ENCODE measurements at places on chromosomes 5 and 9.
A peak's percentile ranks its signal among the peaks of the same experiment; 100 is the strongest.

- DNase-seq: no peak
Observed at GRCh38 chr5:65749221-65749844, 27.3 kb downstream of the NLN start.

- DNase-seq: peak; percentile 56
Observed at GRCh38 chr9:112174965-112175795, at the start of gene SUSD1. Gene SUSD1 (minus strand): TSS chr9:112175297. CDS start chr9:112175235, 62 bp downstream.

GRCh38 chr5:66647146-66647856 lies 51.1 kb downstream of the MAST4 start:
- peak; percentile 7 for DNase-seq

- no peak for DNase-seq
Observed at GRCh38 chr9:137030538-137031527, 1.1 kb downstream of the FUT7 start.

GRCh38 chr9:129576546-129577543 lies 44.1 kb downstream of the C9orf50 start:
- no peak for DNase-seq

GRCh38 chr5:126280846-126281245 lies 142.4 kb upstream of the GRAMD2B start:
- no peak for DNase-seq

DNA sequence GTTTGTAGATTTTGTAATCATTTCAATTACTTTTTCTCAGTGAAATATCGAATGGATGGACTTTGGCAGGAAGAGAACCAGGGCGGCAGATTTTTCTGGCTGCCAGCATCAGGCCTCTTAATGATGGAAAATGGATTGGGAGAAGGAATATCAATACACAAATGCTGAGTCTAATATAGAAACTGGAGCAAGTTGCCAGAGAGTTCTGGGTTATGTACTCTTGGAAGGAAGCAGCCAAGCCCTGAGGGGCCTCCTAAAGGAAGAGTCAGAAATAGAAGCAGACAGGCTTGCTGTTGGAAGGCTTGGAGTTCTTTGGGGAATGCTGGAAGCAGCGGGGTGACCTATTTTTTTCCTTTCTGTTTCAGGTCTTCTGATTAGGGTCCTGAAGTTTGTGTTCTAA lies 428.6 kb downstream of the DMAC1 start:
- DNase-seq: no peak

- DNase-seq: no peak
Observed at GRCh38 chr9:4131946-4132345, 167.9 kb downstream of the GLIS3 start.

DNA sequence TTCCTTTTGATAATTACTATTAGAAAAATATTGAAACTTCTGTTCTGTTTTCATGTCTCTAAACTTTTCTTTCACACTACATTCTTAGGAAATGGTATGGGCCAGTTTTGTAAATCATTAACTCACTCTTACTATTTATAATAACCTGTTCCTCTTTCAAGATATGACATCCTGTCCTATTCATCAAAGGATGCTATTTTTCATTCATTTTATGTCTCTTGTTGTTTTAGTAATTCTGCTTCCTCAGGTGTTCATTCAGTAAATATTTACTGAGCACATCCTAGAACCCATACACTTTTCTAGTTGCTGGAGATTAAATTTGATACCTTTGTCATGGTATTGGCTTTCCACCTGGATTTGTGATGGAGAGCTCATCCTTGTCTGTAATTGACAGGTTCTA lies 58.0 kb downstream of the GDA start:
- DNase-seq: no peak

- DNase-seq: no peak
Observed at GRCh38 chr5:4294878-4295277, 699.2 kb downstream of the IRX1 start.

GRCh38 chr9:22031655-22032411 lies 22.7 kb upstream of the CDKN2B start:
- no peak for DNase-seq

GRCh38 chr9:121997791-121998190 lies 95.3 kb downstream of the TTLL11 start:
- no peak for DNase-seq

DNA sequence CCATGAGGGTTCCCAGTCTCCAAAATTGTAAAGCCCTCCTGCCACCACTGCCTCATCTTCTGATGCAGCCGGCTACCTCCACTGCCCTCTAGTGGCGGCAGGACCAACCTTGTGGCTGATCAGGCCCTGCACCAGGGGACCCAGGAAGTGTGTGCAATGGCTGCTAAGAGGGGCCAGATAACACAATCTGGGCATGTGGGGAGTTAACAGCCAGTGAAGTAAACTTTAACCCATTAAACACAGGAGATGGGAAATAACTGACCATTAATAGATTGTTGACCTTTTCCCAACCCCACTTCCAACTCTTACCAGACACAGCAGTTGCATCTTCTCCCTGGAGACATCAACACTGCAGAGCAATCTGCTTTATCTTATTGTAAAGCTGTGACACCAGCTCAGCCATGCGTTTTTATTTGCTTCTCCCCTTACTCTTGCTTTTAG lies 63.3 kb downstream of the FREM1 start:
- DNase-seq: peak; percentile 32

- DNase-seq: no peak
Observed at GRCh38 chr9:80040457-80040856, 468.7 kb downstream of the TLE4 start.

GRCh38 chr5:107597803-107598202 lies 72.9 kb downstream of the EFNA5 start:
- no peak for DNase-seq

DNA sequence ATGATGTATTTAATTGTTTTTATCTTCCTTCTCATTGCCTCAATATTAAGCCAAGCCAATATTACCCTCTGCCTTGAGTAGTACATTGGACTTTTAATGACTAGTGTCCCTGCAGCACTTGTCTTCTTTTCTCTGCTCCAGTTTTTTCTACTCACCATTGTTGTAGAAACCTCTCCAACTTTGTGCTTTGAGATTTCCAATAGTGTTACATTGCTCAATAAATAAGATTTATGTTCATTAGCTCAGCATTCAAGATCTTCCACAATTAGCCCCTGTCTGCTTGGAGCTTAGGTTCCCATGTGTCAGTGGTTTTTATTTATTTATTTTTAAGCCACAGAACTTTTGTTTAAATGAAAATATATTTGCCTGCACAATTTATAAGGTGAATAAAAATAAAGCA lies 145.3 kb downstream of the ADGRV1 start:
- no peak for DNase-seq

- DNase-seq: no peak
Observed at GRCh38 chr9:29648132-29648531, 2074.9 kb upstream of the C9orf72 start.

DNA sequence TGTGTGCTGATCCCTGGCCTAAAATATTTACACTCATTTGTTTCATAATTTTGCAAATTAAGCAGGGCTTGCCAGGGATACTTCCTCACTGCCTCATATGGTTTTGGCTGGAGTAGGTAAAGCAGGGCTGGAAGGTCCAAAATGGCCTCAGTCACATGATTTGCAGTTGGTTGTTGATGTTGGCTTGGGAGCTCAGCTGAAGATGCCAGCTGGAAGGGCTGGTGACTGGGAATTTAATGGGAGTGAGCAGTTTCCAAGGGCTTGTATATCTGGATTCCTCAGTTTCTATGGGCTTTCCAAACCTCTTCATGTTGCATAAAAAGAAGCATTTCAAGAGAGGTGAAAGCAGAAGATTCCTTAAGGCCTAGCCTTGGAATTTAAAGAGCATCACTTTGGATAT lies 729.3 kb downstream of the CDH18 start:
- peak; percentile 11 for DNase-seq

DNA sequence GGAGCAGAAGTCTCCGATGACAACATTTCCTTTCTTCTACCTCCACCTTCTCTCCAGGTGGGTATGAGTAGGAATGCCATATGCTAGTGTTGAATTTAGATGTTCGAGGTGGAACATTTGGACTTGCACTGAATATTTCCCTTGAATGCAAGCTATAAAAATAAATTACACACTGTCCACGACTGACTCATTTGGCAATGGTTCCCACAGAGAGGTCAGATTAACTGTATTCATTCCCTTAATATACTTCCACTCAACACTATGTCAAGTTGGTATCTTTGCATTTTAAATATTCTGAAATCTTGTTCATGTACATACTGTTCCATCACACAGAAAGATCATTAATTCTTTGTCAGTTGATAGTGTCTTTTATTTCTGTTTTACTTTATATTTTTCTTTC lies 222.6 kb upstream of the PIK3R1 start:
- DNase-seq: no peak

DNA sequence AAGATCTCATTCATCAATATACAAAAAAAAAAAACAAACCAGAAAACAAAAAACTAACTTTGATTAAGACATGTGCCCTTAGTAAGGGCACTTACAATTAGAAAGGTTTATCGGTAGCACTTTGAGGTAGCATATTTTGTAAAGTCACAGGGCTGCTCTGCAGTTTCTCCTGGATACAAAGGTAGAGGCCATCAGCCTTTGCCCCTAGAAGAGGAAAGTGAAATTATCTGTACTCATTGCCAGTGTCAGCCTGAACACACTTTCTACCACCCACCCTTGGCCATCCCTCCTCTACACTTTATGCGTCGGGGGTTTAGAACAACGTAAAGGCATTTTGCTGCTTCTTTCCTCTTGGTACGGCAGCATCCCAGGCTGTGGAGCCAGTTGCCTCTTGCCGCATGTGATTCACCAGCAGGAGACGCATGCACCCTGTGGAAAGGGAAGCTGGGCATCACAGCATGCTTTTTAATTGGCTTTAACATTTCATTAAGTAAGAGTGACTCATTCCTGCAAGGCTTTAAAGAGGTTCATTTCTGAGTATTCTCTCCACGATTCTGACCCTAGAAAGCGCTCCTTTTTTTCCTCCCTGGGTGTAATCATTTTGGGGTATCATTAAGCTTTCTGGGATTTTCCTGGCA lies 84.6 kb downstream of the CEMIP2 start:
- no peak for DNase-seq

DNA sequence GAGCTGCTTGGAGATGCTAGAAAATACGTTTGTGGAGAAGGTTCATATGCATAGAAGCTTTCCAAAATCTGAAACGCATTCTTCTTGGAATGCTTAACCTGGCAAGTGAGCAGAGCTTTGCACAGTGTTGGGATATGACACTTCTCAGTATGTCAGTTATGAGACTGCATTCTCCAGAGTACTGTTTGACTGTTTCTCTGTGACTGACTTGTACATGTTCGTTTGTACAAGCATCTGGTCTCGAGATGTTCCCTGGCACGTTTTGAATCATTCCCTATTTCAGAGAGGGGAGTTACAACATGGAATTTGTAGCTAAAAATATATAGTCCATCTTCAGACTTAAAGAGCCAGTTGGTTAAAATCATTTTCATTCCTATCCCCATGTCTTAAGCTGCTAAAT lies 272.4 kb downstream of the ARRDC3 start:
- DNase-seq: no peak

GRCh38 chr9:34163434-34163833 lies 15.4 kb upstream of the UBAP1 start:
- no peak for DNase-seq

- no peak for DNase-seq
Observed at GRCh38 chr9:95962936-95963335, 87.4 kb downstream of the ERCC6L2 start.

DNA sequence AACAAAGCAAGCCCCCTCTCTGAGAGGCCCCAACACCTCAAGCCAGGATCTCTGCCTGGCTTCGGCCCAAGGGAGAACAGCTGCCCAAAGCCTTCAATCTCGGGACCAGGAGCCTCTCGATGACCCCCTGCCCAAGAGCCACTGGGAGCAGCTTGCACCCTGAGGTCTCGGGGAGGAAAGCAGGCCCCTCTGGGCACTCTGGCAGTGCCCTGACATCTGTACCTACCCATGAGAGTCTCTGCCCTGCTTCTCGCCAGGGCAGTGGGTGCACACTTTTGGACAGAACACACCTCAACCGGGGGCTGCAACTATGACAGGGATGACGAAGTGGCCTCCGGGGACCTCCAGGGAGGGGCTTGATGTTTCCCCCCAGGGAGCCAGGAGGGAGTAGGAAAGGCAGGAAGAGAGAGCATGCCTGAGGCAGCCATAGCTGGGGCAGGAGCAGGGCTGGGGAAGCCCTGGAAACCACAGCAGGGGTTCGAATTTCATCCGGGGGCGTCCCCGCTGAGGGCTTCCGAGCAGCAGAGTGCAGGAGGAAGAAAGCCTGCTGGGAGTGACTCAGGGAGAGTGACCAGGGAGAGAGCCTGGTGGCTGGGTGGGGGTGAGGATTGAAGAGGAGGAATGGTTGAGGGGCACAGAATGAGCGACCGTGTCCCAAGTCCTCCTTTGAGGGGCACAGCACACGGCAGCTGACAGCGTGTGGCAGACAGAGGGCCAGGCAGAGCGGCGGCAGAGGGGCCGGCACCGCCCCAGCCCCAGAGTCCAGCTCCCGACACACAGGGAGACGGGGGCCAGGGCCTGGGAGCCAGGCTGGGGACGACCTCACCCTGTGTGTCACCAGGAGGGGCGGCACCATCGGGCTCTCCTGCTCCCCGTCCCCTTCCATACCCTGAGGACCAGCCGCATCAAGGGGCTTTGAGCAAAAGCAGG lies 1.8 kb downstream of the LPCAT1 start:
- DNase-seq: no peak

GRCh38 chr5:69271376-69271775 lies 36.7 kb downstream of the CDK7 start:
- no peak for DNase-seq

DNA sequence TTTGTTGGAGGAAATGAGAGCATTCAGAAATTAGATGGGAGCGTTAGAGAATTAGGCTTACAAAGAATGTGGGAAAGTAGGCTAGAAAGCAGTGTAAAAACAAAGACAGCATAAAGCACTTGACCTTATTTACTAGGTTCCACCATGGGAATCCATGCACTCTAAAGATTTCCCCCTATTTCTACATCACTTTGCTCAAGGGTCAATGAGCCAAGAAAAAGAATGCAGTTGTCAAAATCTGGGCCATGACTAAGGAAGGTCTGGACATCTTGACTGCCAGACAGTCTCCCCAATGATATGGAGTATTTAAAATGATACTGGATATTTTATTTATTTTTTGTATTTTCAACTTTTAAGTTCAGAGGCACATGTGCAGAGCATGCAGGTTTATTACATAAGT lies 3.4 kb downstream of the TLR4 start:
- no peak for DNase-seq

DNA sequence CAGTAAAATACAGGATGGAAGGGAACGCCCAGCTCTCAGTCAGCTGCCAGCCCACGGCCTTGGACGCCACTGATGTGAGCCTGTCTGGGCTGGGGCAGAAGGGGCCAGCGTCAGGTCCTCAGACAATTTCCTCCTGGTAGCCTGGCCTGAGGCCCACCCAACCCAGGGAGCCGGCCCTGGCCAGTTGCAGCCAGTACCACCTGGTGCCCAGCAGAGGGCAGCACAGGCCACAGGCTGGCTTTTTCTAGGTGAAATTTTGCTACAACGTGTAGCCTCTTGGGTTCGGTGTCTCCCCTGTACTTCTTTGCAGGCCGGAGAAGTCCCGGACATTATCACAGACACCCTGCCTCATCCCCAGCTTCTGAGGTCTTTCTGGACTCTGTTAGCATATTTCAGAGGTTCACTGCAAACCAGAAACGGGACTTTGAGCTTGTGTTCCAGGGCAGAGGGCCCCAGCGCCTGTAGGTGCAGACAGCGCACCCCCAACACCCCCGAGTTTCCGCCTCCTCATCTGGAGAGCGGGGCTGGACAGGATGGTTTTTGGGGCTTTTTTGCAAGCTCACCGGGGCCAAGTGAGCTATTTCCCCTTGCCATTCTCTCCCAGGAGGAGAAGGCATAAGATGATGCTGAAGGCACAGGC lies 45.9 kb upstream of the KCNMB1 start:
- peak; percentile 3 for DNase-seq
